NCI-H226 (cell line): ENCODE measurements at places on chromosomes 7 and 10.

- peak; percentile 67 for DNase-seq
Observed at GRCh38 chr10:94042001-94042833, 48.5 kb downstream of the PLCE1 start.

- DNase-seq, result no peak
Observed at GRCh38 chr7:74325210-74325565, 36.0 kb downstream of the CLIP2 start.

- no peak for DNase-seq
Observed at GRCh38 chr10:68176797-68177196, 55.1 kb downstream of the ATOH7 start.

- DNase-seq, result no peak
Observed at GRCh38 chr10:124043310-124044142, 49.9 kb downstream of the CHST15 start.

DNA sequence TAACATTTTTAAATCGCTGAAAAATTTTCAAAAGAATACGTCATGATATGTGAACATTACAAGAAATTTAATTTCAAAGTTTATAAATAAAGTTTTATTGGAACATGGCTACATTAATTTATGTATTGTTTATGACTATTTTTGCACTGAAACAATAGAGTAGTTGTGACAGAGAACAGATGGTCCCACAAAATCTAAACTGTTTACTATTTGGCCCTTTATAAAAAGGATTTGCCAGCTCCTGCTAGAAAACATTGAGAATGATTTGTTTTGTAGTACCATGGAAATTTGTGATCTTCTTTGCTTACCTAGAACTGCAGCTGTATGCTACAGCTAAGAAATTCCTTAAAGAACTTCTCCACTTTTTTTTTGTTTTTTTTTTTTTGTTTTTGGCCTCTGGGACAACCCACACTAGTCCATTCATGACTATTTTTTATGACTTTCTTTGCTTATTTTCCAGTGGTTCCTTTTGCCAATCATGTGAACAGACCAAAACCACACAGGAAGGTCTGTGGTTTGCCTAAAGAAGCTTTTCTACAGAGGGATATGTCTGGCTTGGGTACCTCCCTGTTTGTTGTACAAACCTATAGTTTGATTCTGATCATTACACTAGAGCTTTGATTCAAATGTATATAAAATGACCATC lies 55.7 kb downstream of the ST7 start:
- DNase-seq, result peak; percentile 42

DNA sequence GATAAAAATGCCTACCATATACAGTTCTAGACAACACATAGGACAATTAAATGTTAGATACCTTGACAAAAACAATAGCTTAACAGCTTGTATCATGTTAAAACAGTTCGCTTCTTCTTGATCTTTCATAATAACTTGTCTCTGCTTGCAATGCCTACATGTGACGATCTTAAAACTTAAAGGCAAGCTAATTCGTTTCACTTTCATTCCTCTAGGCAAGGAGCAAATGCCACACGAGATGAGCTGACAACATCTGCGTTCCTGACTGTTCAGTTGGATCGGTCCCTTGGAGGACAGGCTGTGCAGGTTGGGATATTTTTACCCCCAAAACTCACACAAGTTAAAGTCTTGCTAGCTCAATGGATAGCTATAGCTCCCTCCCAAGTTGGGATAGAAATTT lies 51.6 kb upstream of the ARL4A start:
- no peak for DNase-seq

GRCh38 chr7:74104702-74105101 lies 21.1 kb downstream of the LIMK1 start:
- no peak for DNase-seq

- no peak for DNase-seq
Observed at GRCh38 chr7:68295386-68295785, 1298.8 kb downstream of the TYW1 start.

- no peak for DNase-seq
Observed at GRCh38 chr7:81819861-81820260, 50.0 kb upstream of the HGF start.

GRCh38 chr7:138710536-138711385 lies 9.6 kb upstream of the SVOPL start:
- DNase-seq, result no peak

DNA sequence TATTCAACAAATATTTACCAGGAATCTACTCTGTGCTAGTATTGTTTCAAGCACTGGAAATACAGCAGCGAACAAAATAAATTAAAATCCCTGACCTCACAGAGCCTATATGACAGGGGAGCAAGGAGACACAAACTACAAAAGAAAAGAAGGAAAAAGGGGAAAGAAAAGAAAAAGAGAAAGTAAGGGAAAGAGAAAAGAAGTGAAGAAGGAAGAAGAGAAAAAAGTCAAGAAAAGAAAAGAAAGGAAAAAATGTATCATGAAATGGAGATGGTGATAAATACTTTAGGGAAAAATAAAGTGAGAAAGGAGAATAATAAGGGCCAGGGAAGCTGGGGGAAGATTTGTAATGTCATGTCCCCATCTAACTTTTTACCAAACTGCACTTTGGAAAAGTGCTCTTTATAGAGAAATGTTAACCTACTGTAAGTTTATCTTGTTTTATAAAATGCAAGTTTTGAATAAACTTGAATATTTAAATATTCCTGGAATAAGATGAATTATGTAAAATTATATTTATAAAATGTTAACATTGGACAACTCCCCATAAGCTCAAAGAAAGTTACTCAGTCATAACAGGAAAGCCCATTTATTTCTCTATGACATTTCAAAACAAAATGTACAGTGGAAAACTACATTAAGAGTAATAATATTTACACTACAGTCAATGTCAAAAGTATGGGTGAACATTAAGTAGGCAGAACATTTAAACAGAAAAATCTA lies 14.7 kb downstream of the C10orf88 start:
- no peak for DNase-seq

DNA sequence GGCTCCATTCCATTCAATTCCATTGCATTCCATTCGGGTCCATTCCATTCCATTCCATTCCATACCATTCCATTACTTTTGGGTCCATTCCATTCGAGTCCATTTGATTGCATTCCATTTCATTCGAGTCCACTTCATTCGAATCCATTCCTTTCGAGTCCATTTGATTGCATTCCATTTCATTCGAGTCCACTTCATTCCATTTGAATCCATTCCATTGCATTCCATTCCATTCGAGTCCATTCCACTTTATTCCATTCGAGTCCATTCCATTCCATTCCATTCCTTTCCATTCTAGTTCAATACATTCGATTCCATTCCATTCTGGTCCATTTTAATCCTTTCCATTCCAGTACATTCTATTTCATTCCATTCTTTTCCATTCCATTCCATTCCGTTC lies 334.0 kb downstream of the ZNF33B start:
- DNase-seq, result no peak

GRCh38 chr10:88617772-88618300 lies 31.3 kb downstream of the LIPJ start:
- DNase-seq, result no peak

DNA sequence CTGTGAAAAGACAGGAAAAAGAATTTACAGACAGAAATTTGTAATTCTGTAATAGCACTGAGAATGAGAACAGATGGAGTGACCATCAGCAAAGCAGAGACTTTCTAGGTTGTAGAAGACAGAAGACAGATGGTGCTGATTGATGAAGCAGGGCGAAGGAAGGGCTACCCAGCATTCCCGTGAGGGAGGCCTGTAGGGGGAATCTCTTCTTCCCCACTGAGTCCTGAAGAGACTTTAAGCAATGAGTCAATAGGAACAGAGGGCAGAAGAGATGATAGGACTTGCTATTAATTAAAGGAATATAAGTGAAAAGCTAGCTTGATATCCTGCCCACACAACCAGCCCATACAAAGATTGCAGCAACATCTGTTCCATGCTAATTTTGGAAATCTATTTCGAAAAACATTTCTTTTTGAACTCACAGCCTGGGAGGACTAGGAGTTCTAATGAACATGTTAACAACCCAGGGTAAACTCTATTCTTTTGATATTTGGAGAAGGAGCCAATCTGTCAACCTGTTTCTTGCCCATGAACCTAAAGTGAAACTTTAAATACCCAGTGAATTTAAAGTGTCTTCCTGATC lies 44.1 kb downstream of the RALA start:
- DNase-seq, result no peak

- no peak for DNase-seq
Observed at GRCh38 chr7:82284936-82285519, 158.5 kb downstream of the CACNA2D1 start.

GRCh38 chr7:2876031-2876731 lies 32.1 kb upstream of the GNA12 start:
- peak; percentile 88 for DNase-seq

DNA sequence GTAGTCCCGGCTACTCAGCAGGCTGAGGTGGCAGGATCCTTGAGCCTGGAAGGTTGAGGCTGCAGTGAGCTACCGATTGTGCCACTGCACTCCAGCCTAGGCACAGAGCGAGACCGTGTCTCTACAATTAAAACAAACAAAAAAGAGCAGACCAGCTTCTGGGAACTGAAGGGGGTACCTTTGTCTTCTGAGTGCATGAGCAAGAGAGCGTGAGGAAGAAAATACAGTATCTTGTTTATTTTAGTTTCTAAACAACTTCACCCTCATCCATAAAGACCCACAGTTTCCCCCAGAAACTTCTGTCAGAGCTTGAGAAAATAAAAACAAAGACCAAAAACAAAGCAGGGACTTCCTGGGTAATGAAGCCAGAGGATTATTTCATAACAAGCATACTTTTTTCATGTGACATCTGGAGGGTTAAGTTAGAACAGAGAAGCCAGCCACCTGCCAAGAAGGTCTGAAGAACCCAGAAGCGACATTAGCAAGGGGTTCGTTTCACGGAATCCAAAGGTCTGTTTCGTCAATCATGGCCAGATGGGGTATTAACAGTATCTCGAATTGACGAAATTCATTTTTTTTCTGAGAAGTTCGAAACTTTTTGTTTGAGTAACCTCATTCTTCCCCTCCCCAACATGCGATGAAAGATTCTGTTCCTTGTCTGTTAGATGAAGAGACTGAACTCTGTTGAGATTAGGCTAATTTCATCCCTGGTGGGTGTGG lies 10.2 kb upstream of the IL2RA start:
- DNase-seq, result no peak

GRCh38 chr10:91350651-91351081 lies 59.5 kb upstream of the HECTD2 start:
- no peak for DNase-seq

DNA sequence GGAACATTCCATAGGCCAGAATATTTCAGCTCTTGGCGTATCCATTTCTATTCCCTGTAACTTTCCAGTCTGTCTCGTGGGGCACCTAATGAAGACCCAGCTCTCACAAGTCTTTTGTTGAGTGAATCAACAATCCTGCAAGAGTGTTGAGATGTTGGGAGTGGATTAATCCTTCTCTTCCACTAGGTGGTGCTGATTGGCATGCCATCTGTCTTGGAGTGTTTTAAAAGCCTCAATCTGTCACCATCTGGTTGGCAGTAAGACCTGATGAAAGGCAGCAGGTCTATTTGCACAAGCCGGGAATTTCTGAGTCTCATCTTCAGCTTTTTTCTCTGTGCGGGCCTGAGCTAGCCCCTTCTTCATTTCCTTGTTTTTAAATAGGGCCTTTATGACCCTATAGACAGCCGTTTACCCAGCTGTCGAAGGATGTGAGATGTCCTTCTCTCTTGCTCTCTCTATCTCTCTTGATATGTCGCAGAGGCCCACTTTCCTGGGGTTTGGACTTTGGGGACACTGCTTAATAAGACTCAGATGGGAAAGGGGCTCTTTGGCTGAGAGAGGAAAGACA lies 180.5 kb downstream of the ZNF365 start:
- no peak for DNase-seq

DNA sequence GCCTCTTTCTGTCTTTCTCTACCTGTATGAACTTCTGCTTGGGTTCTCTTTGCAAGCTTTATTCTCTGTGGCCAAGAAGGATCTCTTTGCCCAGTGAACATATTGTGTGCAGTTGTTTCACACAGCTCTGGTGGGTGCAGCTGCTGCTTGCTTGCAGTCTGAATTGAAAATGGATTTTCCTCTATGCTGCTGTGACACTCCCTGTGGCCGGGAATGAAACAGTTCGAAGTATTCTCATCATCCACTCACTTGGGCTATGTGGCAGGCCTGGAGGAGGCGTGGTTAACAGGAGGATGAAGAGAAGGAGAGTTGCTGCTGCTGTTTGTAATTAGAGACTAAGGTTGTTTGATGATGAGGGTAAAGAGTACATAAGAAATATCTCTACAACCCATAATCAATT lies 28.4 kb upstream of the ITGA8 start:
- no peak for DNase-seq

DNA sequence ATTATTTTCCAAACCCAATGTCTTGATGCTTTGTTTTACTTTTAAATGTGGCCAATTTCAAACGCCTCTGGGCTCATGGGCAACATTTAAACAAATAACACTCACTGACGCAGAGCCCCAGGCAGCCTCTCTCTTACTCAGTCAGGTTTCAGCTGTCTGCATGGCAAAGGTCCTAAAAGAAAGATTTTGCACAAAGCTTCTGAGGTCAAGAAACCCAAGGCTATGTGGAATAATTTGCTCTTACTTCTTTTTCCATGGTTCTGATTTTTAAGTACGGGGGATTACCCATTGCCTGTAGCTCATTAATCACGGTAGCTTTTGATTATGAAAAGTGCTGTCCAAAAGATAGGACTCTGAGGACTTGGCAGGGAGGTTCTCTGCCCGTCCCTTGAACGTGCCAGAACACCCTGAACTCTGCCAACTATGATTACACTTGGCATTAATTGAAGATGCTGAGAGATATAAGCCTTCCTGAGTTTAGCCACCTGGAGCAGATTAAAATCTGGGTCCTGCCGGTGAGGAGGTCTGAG lies 14.1 kb upstream of the MSRB2 start:
- DNase-seq, result peak; percentile 50

GRCh38 chr7:82441669-82442478 lies 1.7 kb downstream of the CACNA2D1 start:
- DNase-seq, result no peak

DNA sequence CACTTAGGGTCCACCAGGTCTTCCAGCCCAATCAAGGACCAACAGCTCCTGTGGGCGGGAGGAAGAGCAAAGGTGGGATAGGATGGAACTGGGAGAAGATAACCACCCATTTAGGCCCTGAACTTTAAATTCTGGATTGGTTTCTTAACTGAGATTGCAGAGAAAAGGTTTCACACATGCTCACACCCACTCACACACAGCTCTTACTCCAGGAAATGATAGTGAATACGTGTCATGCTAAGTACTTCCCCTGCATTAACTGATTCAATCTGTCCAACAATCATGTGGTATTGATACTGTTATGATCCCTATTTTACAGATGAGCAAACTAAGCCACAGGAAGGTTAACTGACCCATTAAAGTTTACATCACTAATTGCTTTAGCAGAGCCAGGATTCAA lies 4.6 kb upstream of the CYP3A4 start:
- no peak for DNase-seq

GRCh38 chr10:35892526-35892925 lies 250.4 kb upstream of the FZD8 start:
- DNase-seq, result no peak
